ENCODE measurements at places on chromosomes 6 and 20.

DNA sequence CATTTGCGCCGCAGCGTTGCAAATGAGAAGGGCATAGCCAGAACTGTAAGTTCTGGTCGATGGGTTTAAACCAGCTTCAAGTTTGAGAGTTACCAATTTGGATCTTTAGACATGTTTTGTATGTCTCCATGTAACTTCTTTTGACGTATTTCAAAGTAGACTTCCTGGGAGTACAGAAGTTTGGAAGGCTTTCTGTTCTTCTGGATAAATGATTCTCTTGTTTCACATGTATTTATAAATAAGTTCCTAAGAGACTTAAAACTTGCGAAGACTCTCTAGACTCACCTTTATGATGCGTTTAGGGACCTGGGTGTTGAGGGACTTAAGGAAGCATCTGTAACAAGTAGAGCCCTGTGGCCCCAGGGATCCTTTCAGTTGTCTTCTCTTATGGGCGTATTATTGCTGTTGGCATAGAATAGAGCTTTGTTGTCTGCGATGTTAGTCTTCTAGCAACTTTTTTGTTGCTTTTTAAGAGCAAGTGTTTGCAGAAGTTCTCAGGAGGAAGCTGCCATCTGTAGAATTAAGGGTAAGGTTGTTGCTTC, 1.3 kb downstream of the CDYL start:
- DNase-seq: no peak

DNA sequence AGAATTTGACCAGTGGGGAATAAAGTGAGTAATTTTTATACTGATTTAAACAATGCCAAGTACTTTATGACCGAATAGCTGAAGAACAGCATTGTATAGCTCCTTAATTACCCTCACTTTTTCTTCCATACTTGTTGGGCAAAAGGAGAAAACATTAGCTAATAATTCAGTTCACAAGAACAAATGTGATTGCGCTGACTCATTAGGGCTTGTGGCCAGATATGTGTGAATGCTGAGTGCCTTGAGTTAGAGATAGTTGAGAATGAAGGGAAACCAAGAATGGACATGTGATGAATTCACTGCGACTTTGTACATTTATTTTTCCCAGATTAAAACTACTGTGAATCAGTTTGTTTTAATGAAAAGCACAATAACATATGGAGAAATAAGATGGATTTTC, 669.4 kb downstream of the TFAP2A start:
- no peak for DNase-seq

- DNase-seq: peak; percentile 65
Observed at GRCh38 chr6:145629478-145629877, 105.8 kb downstream of the EPM2A start.

- no peak for DNase-seq
Observed at GRCh38 chr6:3782876-3783832, 31.6 kb upstream of the PXDC1 start.

DNA sequence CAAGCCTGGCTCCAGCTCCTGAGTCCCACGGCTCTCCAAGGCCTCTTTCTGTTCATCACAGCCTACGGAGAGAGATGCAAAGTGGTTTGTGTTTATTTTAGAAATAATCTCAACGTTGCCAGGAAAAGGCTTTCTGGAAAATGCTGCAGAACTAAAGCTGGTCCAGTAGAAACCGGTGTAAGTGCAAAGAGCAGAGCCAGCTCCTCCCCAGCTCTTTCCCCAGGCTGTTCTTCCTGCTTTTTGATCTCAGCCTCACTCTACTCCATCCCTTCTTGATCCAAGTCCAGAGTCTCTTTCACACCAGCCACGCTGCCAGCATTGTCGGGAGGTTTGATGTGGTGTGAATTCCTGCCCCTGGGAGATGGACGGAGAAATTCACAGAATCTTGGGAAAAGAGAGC, 69.8 kb downstream of the TMEM170B start:
- DNase-seq: no peak

- DNase-seq: no peak
Observed at GRCh38 chr20:19539191-19539590, 218.9 kb upstream of the RIN2 start.

DNA sequence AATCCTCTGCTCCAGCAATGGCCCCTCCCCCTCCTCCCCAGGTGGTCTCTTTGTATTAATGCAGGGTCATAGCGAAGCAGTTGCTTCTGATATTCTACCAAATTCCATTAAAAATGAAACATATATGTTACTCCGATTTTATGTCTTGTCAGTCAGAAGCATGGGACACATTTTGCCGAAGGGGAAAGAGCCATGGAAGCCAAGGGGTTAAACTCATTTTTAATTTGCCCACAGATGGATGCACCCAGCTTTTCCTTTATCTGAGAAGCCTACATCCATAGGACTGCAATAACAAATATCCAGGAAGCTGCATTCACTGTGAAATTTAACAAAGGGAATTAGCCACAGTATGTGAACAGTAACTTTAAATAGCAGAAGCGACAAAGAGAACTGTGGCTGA, 688.2 kb downstream of the QKI start:
- no peak for DNase-seq

GRCh38 chr6:75633045-75633444, 31.4 kb downstream of the SENP6 start:
- no peak for DNase-seq

GRCh38 chr6:155461556-155461955, 5.9 kb upstream of the NOX3 start:
- DNase-seq: peak; percentile 8

- DNase-seq: no peak
Observed at GRCh38 chr6:155333414-155333813, 19.1 kb upstream of the TFB1M start.

DNA sequence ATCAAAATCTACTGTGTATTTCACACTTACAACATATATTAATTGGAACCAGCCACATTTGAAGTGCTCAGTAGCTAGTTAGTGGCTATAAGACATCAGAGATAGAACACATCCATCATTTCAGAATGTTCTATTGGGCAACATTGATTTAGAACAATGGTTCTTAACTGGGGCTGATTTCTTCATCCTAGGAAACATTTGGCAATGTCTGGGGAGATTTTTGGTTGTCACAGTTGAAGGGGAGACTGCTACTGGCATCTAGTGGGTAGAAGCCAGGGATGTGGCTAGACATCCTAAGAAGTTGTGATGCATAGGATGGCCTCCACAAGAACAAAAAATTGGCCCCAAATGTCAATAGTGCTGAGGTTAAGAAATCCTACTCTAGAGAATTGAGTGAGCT, 132.5 kb downstream of the OLIG3 start:
- DNase-seq: no peak

GRCh38 chr6:30357678-30358540, 13.0 kb downstream of the RPP21 start:
- peak; percentile 80 for DNase-seq

GRCh38 chr6:88548891-88549505, 382.9 kb upstream of the CNR1 start:
- DNase-seq: no peak

GRCh38 chr20:8155812-8156211, 23.7 kb downstream of the PLCB1 start:
- DNase-seq: no peak

DNA sequence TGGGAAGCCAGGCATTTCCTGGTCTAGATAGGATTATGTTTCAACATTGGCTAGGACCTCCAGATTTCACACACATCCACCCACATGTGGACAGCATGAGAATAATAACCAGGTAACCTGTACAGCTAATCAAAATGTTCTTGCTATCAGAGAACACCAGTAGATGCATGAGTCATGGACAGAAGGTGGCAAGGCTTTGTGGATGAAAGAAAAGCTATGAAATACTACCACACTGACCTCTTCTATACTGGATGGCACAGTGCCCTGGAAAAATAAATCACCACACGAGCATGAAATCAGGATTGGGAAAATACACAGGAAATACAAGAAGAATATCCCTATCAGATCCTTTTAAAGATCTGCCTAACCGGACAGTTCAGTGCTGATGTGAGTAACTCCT, 113.0 kb downstream of the GMDS start:
- no peak for DNase-seq

Data from Ammon's horn (tissue), 1 donor.